ENCODE measurements at places on chromosomes 6 and 20. TPM values are rescaled to one million over a fixed set of nuclear protein-coding genes. Genes with fewer than 3 reads are reported as not detected.

The SMOC2 gene
- total RNA-seq = not detected

The NR2E1 gene
- not detected for total RNA-seq

The MACROD2 gene
- total RNA-seq = not detected

The SLC35B2 gene
- 20.9 TPM for total RNA-seq

The LINC00237 gene
- total RNA-seq = not detected

DNA sequence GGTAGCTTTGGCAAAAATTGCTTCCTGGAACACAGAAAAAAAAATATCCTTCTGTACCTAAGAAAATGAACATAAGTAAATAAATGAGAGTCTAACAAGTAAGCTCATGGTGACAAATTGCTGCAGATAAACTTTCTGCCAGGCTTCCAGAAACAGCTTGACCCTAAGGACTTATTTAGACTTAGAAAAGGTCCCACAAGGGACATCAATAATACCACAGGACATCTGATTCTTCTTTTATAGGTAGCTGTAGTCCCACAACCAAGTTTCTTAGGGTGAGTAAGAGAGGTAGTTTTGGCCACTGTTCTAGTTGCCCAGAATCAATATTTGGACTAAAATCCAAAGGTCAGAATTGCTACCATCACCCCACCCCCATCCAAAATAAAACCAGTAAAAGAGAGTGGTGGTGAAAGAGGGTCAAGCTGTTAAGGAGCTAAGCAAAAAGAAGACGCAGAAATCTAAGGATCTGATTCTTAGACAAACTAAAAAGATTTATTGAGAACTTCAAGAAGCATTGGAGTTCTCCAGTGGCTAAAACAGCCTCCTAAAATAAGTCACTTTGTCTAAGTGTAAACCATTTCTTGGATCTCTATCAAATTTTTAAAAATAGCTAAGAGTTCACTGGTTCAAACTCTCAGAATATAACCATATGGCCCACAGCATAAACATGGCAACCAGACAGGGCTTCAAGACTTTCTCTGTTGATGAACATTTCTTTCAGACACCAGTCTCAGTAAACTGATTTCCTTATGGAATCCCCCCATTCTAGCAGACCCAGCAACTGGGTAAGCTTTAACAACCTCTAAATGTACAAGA is 180.6 kb downstream of the PTPRK start:
- no peak for DNase-seq

- no peak for DNase-seq
These were observed 98.8 kb upstream of the NXT1 start for GRCh38 chr20:23251779-23252178.

GRCh38 chr6:114428341-114428740 is 85.5 kb upstream of the HS3ST5 start:
- DNase-seq = no peak

- no peak for DNase-seq
These were observed 10.1 kb upstream of the PYGB start for GRCh38 chr20:25237610-25238318.

DNA sequence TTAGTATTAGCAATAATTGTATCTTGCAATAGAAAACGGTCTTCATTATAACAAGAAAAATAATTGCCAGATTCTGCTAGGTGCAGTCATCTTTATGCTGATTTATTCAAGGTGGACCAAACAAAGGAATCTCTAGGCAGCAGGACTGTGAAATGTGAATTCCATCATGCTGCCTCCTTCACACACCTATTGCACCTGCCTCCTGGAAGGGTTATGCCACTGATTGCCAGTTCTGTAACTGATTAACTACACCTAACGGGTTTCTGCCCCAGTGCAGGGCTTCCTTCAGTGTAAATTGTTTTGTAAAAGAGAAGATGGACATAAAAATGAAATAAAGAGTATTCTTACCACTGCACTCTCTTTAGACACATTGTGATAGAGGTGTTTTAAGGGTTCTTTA is 96.1 kb downstream of the FOXO3 start:
- DNase-seq = no peak

DNA sequence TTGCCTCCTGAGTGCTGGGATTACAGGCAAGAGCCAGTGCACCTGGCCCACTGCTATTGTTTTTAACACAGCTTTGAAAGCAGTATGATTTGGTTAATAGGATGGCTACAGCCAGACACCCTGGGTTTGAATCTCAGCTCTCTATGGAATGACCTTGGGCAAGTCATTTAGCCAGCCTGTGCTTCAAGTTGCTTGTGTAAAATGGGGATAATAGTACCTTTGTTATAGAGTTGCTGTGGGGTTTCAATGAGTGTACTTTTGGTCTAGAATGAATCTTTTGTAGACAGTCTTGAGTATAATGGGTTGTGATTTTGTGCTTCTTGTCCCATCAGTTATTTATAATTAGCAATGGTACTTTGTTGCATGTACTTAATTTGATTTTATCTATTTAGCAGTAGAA is 70.9 kb downstream of the JARID2 start:
- DNase-seq = no peak
